Fibroblast of lung (primary cell): ENCODE measurements at places on chromosomes 1 and 21.
A peak's percentile ranks its signal among the peaks of the same experiment; 100 is the strongest.

DNA sequence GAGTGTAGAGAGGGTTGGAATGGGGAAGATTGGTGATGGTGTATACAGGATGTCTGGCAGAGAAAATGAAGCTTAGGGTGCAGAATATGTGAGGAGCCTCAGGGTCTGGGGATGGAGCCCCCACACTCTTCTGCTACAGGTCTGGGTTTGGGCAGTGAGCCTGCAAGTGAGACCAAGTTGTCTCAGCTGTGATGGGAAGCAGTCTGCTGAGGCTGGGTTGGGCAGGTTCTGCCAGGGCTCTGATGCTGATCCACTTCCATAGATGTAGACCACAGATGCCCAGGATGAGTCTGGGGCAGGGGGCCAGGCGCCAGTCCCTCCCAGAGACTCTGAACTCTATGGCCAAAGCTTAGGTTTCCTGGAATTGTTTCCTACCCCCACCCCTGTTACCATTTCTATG lies 516.9 kb downstream of the PTPRU start:
- no peak for DNase-seq

- DNase-seq = no peak
Measured at GRCh38 chr1:59142311-59143132, 154.4 kb upstream of the FGGY start.

DNA sequence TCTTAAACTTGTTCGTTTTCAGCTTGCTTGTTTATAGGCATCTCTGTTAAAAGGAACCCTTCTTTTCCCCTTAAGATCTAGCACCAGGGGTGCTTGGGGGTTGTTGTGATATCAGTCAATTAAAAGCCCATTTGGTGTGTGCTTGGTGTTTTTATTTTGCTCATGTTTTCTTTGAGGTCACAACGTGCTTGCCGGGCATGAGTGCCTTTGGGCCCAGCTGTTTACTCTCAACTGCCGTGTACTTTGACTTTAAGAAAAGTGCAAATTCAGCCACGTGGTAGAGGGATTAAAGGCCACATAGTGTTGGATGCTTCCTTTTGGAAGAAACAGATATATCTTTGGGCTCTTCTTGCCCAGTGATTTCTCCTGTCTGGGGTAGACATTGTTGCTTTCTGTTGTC lies 10.5 kb downstream of the ARID1A start:
- no peak for DNase-seq

DNA sequence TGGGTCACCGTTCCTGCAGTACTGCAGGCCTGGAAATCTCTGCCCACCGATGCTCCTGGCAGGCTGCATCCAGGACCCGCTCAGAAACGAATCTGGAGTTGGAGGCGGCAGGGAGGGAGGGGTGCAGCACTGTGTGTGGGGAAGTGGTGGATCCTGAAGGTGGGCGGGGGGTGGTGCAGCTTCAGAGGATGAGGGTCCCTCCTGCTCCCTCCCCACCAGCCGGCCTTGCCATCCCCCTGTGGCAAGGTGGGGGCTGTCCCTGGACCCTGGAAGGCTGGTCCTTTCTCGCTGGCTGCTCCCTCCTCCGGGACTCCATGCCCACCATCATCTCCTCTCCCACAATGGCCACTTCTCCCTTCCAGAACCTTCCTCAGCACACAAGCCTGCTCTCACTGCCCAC lies 60.4 kb downstream of the B3GALT5 start:
- DNase-seq = no peak

DNA sequence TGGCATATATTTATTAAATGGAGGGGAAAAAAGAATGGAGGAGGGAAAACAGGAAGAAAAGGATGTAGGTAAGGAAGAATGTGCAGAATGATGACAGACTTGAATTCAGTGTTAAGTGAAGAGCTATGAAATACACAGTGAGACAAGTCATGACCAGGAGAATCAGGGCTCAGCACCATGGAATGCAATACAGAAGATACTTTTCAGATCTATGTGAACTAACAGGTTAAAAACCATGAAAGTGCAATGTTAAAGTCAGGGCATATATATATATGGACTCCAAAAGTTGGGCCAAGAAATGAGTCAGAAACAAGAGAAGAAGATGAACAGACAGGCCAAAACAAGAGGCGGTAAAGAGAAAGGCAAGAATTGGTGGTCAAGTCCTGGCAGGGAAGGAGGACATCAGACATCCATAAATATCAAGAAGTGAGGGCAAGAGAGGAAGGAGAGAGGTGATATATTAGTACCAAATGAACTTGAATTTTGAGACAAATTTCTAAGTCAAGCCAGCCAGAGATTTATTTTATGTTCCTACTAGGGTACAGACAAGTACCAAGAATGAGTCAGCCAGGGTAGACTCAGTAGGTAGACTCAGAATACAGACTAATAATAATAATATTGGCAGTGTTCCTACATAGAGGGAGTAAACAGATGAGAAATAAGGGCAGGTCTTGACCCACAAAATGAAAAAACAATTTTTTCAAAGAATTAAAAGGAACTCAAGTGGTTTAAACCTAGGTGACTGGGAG lies 39.5 kb upstream of the MCOLN3 start:
- DNase-seq = no peak

DNA sequence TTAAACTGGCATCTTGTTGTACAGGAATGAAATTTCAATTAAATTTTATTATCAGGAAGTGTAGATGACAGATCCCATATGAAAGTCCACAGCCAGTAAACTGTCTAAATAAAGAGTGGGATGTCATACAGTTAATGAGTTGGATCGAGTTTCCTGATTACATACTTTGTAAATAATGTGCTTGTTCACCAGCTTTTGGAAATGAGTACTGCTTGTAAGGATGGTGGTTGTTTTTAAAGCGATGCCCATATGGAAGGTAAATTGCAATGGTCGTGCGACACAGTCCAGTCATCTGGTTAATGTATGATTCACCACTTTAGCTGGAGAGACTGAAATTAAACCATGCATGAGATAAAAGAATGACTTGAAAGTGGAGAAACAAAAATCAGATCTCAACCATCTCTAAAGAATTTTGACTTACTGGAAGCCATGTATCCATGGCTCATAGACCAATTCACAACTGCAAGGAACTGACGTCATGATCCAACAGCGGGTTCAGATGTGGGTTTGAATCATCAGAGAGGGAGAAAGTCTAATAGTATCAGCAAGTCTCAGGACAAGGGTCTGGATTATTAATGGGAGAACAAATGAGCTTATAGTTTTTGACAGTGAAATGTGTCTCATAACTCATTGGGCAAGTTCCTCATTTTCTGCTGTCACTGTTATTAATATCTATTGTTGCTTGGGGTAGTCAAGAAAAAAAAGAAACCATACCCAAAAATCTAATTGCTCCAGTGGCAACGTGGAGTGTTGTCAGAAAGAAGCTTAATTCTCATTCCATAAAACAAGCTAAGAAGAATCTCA lies 49.0 kb downstream of the MAP10 start:
- DNase-seq = peak; percentile 55

GRCh38 chr1:189866606-189867005 lies 611.1 kb downstream of the BRINP3 start:
- DNase-seq = no peak

DNA sequence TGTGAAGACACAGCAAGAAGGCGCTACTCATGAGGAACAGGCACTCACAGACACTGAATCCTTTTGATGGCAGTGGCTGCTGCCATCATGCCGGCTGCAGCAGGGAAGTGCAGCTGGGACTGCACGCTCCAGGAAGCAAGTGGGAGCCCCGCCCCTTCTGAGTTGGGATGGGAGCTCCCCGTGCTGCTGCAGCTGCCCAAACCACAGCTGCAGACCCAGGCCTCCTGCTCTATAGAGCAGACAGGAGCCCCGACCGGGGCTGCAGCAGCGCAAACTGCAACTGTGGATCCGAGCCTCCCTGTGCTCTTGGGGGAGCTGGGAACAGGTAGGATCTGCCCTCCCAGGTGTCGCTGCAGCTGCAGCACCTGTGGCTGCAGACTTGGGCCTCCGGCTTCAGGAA lies 65.2 kb upstream of the MARK1 start:
- no peak for DNase-seq

GRCh38 chr1:176843352-176844297 lies 320.9 kb downstream of the ASTN1 start:
- DNase-seq = peak; percentile 45

- DNase-seq = no peak
Measured at GRCh38 chr1:201216395-201217085, 25.9 kb downstream of the IGFN1 start.

- no peak for DNase-seq
Measured at GRCh38 chr1:209349363-209350308, 233.9 kb upstream of the CAMK1G start.

DNA sequence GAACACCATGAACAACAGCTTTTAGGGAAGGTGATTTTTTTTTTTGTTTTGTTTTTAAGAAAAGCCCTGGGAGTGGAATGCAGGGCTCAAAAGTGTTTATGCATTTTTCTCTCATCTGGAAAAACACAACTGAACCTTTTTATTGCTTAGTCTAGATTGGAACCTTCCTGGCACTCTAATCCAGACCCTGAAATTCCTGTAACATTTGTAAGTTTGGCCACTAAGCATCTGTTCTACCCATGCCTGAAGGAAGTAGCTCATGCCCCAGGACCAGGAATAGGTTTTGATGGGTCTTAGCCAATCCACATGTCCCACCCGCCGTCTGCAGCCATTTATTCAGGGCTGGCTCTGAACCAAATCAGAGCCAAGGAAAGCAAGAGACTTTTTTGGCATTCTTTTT lies 39.7 kb upstream of the SLC2A1 start:
- no peak for DNase-seq

DNA sequence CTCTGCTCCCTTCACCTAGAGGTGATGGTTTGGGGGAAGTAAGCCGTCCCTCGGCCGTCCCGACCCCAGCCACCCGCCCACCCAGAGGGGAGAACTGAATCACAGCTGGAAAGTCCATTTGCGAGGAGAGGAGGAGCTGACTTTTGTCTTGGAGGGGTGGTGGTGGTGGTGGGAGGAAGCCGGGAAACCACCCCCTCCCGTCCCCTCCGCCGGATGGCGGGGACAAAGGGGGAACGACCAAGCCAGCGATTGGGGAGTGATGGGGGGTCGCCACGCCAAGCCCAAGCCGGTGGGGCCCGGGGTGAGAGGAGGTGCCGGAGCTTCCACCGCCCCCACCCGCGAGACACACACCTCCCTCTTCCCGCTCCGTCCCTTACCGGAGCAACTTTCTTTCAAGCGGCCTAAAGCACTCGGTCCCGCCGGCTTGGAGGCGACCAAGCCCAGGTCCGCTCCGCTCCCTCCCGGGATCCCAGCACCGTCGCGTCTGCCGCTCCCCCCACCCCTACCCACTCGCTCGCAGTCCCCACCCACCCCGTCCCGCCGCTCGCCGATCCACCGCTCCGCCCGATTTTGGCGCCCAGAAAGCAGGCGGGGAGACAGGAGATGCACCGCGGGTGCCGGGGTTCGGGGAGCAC lies 540 bp downstream of the ARHGEF2 start:
- DNase-seq = no peak

DNA sequence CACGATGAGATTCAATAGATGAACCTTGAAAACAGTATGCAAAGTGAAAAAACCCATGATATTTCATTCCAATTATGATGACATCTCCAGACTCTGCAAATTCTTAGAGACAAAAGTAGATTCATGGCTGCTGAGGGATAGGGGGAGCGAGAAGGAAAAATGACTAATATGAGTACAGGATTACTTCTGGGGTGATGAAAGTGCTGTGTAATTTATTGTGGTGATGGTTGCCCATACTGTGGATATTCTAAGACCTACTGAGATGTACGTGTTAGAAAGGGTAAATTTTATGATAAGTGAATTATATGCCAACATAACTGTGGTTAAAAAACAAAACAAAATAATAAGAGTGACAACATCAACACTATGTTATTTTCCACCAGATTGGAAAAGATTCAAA lies 18.9 kb upstream of the RGS7 start:
- DNase-seq = peak; percentile 8

- DNase-seq = no peak
Measured at GRCh38 chr21:27114111-27114510, 147.2 kb upstream of the ADAMTS5 start.

DNA sequence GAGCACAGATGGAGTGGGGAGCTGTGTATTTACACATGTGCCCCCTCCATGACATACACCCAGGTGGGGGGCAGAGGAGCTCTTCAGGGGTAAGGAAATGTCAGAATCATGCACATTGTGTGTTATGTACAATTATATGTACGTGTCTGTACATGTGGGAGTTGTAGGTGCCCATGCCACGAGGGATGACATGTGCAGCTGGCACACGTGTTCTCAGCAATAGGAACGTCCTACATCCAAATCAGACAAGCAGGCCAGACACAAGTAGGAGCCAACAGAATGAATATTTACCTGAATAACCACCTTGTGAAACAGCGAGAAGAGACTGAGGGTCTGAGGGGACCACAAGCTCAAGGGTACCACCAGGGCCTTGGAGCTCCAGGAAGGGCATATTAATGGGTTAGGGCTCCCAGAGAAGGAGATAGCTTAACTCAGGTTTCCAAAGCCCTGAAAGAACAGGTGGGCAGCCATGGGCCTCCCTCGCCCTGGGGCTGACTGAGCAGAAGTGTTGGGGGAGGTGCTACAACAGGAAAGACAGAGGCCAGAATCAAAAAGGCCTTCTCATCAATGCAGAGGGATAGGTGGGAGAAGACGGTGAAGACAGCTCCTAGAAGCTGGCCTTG lies 3.2 kb downstream of the COL16A1 start:
- DNase-seq = no peak

DNA sequence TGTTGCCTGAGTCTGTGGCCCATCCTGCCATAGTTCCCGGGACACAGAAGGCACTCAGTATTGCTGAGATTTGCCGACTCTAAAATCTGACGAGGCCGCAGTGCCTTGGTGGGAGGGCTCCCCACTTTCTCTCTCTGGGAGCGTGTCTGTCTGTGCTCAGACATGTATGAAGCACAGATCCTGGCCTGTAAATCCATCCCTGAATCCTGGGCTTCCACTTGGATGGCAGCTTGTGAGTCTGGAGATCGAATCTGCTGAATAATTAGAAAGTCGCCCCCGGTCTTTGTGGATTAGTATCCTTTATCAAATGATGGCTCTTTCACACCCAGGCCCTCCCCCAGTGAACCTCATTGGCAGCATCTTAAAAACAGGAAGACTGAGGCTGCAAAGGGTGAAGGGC lies 10.4 kb downstream of the UBASH3A start:
- no peak for DNase-seq

DNA sequence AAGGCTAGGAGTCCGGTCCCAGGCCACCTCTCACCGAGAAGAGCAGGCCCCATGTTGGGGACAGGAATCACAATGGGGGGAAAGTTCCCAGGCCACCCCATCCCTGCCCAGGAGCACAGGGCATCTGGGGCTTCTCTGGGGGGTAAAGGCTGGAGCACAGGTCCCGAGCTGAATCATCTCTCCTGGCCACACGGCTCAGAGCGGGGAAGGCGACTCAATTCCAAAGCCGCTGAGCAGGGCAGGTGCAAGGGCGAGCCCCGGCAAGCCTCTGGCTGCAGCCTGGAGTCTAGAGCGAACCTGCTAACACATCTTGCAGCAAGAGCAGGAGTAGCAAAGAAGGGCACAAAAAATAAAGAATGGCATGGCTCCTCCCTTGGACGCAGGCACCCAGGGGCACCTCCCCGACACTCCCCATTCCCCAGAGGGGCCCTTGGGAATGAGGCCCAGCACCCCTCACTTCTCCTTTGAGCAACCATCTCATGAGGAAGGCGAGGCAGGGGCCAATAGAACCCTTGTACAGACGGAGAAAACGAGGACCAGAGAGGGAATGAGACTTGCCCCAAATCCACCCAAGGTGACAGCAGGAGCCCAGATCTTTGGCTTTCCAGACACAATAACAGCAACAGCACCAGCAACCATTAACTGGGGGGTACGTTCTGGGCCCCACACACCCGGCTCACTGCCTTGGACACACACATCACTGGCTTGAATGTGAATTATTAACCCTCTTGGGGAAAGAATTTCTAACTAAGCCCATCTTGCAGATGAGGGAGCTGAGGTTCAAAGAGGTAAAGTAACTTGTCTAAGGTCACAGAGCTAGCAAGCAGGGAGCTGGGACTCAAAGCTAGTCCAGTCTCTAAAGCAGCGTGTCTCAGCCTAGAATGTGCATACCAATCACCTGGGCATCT lies 20.7 kb upstream of the ALDH4A1 start:
- no peak for DNase-seq
